ENCODE measurements at places on chromosomes 3 and 15.

- no peak for DNase-seq
These were observed 57.1 kb upstream of the BCL6 start for GRCh38 chr3:187802203-187802927.

GRCh38 chr3:162525066-162525742 is 1028.6 kb downstream of the OTOL1 start:
- DNase-seq, result no peak

DNA sequence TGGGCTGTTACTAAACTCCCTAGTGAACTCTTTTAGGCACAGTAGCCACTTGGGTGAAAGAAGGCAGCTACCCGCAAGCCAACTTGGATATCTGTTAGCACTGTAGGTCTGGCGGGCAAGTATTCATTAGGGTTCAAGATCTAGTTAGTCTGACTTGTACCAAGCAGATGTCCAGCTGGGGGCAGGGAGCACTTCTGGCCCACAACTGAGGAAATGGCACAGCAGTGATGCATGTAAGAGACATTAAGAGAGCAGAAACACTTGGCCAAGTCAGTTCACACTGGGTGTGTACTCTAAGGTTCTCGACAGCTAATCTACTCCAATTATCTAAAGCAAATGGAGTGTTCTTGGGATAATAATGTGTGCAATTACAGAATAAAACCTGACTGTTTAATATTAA is 131.7 kb downstream of the CTNNB1 start:
- DNase-seq, result no peak

- DNase-seq, result no peak
These were observed 5.7 kb downstream of the STIMATE start for GRCh38 chr3:52891615-52892081.

DNA sequence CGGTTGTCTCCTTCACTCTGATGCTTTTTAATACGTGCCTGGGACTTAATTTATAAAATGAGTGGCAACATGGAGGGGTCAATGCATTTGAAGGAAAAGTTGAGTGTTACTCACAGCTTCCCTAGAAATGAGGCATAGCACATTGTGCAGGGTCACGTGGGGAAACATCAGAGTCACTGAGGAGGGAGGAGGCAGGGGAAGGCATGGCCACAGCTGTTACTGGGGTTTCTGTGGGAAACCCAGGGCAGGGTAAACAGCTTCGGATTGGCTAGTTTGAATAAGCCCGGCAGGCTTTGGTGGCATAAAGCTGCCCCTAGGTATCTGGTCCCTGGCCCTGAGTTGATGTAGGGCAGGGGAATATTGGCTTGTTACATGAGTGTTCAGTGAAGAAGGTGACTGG is 98.9 kb upstream of the ST8SIA2 start:
- DNase-seq, result no peak

- no peak for DNase-seq
These were observed 28.8 kb upstream of the TRIM59 start for GRCh38 chr3:160478338-160478737.

- DNase-seq, result no peak
These were observed 118.3 kb downstream of the RFTN1 start for GRCh38 chr3:16395212-16395611.

DNA sequence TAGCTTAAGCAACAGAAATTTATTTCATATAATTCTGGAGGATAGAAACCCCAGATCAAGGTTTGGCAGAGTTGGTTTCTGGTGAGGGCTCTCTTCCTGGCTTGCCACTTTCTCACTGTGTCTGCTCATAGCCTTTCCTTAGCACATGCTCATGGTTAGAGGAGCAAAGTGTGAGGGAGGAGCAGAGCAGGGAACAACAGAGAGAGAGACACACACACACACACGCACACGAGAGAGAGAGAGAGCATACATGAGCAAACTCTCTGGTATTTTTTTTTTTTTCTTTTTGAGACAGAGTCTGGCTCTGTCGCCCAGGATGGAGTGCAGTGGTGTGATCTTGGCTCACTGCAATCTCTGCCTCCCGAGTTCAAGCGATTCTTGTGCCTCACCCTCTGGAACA is 36.8 kb upstream of the ZDHHC23 start:
- DNase-seq, result no peak

- no peak for DNase-seq
These were observed 212.3 kb upstream of the NECTIN3 start for GRCh38 chr3:110859336-110859735.

GRCh38 chr3:47849699-47850563 is 47.0 kb downstream of the DHX30 start:
- DNase-seq, result no peak

- DNase-seq, result no peak
These were observed 107.2 kb upstream of the HACD2 start for GRCh38 chr3:123692041-123692440.

DNA sequence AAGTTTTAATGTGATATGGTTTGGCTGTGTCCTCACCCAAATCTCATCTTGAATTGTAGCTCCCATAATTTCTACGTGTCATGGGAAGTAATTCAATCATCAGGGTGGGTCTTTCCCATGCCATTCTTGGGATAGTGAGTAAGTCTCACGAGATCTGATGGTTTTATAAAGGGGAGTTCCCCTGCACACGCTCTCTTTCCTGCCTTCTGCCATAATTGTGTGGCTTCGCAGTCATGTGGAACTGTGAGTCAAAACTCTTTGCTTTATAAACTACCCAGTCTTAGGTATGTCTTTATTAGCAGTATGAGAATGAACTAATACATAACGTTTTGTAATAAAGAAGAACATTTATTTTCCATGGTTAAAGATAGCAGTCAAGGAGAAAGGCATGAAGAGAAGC is 39.2 kb upstream of the GOLIM4 start:
- DNase-seq, result no peak

- no peak for DNase-seq
These were observed 116.5 kb downstream of the CMSS1 start for GRCh38 chr3:99933971-99934750.

- no peak for DNase-seq
These were observed 309.7 kb downstream of the SLC9A9 start for GRCh38 chr3:143538577-143538981.

- DNase-seq, result no peak
These were observed 119.3 kb downstream of the GLDN start for GRCh38 chr15:51460796-51461195.

DNA sequence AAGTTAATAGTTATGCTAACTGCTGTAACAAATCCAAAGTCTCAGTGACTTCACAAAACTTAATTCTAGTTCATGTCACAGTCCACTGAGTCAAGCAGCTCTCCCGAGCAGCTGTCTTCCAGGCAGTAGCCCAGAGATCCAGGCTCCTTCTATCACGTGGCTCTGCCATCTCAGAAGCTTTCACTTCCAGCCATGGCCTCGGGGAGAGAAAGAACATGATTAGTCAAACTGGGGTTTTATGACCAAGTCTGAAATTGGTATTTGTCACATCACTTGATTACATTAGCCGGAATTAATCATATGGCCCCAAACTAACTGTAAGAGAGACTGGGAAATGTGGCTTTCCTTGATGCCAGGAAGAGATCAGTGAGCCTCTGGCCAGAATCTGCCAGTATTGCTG is 70.2 kb upstream of the DGKG start:
- no peak for DNase-seq

GRCh38 chr3:182412066-182412465 is 381.2 kb upstream of the ATP11B start:
- DNase-seq, result no peak

DNA sequence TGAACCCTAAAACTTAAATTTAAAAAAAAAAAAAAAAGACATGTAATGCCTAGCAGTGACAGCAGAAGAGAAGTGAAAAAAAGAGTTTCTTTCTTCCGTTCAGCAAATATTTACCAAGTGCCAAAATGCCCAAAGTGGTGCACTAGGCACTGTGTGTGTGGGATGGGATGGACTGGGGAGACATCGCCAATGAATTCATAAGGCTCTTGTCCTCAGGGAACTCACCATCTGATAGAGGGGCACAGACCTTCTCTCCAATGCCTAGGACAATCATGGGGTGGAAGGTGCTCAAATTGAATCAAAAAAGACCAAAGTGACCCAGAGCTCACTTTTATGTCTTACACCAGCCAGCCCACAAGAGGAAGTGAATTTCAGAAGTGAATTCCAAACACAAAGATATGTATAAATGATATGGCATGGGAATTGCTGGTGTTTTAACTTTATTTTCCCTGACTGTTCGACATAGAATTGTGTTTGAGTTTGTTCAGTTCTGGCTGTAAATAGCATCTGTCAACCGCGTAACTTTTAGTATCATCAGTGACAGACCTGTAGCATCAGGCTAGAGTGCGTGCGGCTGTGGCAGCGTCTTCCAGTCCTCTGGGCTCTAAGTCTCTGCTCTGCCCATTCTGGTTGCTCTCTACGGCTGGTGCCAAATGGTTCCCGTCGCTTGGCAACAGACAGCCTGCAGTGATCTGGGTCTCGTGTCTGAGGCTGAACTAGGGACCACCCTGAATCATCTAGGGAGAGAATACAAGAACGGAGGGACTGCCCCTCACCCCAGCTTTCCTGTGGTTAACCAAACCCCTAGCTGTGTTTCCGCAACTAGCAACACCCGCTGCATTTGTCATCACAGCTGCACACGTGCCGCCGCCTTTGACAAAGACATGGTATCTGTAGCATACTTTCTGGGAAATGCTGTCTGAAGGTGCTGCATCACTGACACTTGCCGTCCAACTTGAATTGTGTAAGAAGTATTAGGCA is 154.0 kb upstream of the THBS1 start:
- no peak for DNase-seq

DNA sequence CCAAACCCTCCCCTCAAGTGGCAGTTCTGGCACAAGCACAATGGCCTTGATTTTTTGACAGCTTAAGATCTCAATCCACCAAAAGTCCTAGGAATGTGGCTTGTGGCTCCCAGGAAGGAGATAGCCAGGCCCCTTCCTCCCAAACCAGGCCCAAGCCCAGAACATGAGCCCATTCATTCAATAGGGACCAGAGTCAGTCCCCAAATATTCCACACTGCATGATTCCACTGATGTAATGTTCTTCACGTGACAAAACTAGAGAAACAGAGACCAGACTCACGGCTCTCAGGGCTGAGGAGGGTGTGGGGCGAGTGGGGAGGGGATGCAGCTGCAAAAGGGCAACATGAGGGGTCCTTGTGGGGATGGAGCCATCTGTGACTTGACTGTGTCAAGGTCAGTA is 25.5 kb downstream of the ABTB1 start:
- DNase-seq, result no peak

GRCh38 chr3:46369151-46369550 is 1.6 kb upstream of the CCR5 start:
- no peak for DNase-seq

Measured in NCI-H1694 (cell line).